ENCODE measurements at places on chromosomes 5 and 9. TPM values are rescaled to one million over a fixed set of nuclear protein-coding genes. Genes with fewer than 3 reads are reported as not detected.

Gene OTULINL
- total RNA-seq: 32.6 TPM

Gene BDP1
- 90.5 TPM for total RNA-seq

Gene CBY3
- total RNA-seq: not detected

Gene GPR151
- total RNA-seq: 0.31 TPM

Gene SLCO4C1
- 0.47 TPM for total RNA-seq

Gene PIP5KL1
- 1.4 TPM for total RNA-seq

Gene PDCD1LG2
- total RNA-seq: 0.62 TPM

Gene GMCL2
- total RNA-seq: not detected

Gene CARTPT
- total RNA-seq: not detected

Gene CDX1
- total RNA-seq: not detected

Gene FAM153A
- total RNA-seq: 2.8 TPM

Gene ZFP37
- 27.8 TPM for total RNA-seq

Gene KIF4B
- 0.16 TPM for total RNA-seq

Gene MARCOL
- not detected for total RNA-seq

Gene PCDHGA3
- 4.7 TPM for total RNA-seq

Gene HAVCR2
- total RNA-seq: 7.0 TPM

Gene PKD2L2
- total RNA-seq: not detected

Gene ADAMTS16
- total RNA-seq: 0.62 TPM

Gene SLC6A18
- not detected for total RNA-seq

Gene GTF2H2C
- 58.8 TPM for total RNA-seq

Gene NIM1K
- 9.0 TPM for total RNA-seq

Gene ZNF483
- 47.3 TPM for total RNA-seq

Gene CDH9
- 34.2 TPM for total RNA-seq

Gene LRRC26
- 0.62 TPM for total RNA-seq

Gene DMRT1
- total RNA-seq: 0.62 TPM

Gene DEPDC1B
- 10.3 TPM for total RNA-seq

Gene ENTPD8
- total RNA-seq: 0.16 TPM

Gene OR13J1
- total RNA-seq: not detected

Gene GABRP
- not detected for total RNA-seq

Gene MUSK
- 0.16 TPM for total RNA-seq

Gene CCDC183
- 2.8 TPM for total RNA-seq

Gene MEF2C
- total RNA-seq: 2,088 TPM

Gene ZCCHC7
- total RNA-seq: 34.5 TPM

Gene LPAR1
- 26.4 TPM for total RNA-seq

Gene AMBP
- total RNA-seq: 1.6 TPM

Gene SLC22A4
- total RNA-seq: 1.6 TPM

Gene SPATA6L
- total RNA-seq: 10.9 TPM

Gene MYMK
- not detected for total RNA-seq

Gene PLAC8L1
- total RNA-seq: not detected

Gene ARSI
- 0.31 TPM for total RNA-seq

Gene PRDM9
- total RNA-seq: not detected

Gene CTSV
- 0.94 TPM for total RNA-seq

Gene MSX2
- total RNA-seq: not detected

Gene GABRB2
- 98.1 TPM for total RNA-seq

Gene FSTL4
- total RNA-seq: 0.62 TPM

Gene AFAP1L1
- total RNA-seq: 3.7 TPM

Gene NUTM2F
- not detected for total RNA-seq

Gene GEMIN5
- total RNA-seq: 23.1 TPM

Gene ADGRD2
- total RNA-seq: not detected

Gene ENTPD2
- total RNA-seq: 0.16 TPM

Gene CDK7
- total RNA-seq: 57.4 TPM
